ENCODE measurements at places on chromosomes 3 and 15. TPM values are rescaled to one million over a fixed set of nuclear protein-coding genes. Genes with fewer than 3 reads are reported as not detected.

The GRK7 gene
- not detected for total RNA-seq

The C3orf33 gene
- total RNA-seq: 4.9 TPM

The DNAH12 gene
- total RNA-seq: 0.05 TPM

The TNFSF10 gene
- 126 TPM for total RNA-seq

The TMEM87A gene
- 88.6 TPM for total RNA-seq

The MASP1 gene
- total RNA-seq: 22.1 TPM

The KNG1 gene
- total RNA-seq: 0.91 TPM

DNA sequence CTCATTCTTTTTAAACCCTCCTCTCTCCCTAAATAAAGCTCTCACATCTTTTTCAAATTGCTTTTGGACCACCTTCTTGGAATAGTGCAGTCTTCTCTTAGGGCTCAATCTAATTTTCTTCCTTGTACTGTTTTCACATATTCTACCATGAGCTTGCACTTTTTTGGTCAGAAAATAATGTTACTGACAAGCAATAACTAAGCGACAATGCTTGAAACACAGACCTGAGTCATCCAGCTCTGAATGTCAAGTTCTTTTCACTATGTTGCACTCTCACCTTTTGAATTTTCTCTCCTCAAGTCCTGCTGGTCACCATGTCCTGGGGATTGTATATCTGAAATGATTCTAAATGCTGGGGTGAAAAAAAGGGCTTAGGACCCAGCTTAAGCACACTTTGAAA lies 8.9 kb downstream of the TNFAIP8L3 start:
- H3K27ac ChIP-seq: no peak overlapping the region
- no peaks in the 10 kb centered on the region for H3K27me3 ChIP-seq
- H3K4me1 ChIP-seq: no peaks in the 10 kb centered on the region
- no peak for DNase-seq

GRCh38 chr3:16334909-16335308 lies 69.9 kb downstream of the OXNAD1 start:
- H3K36me3 ChIP-seq: peaks cover 2% of the 10 kb centered on the region
- no peak overlapping the region for H3K4me3 ChIP-seq
- no peak overlapping the region for H3K27ac ChIP-seq
- H3K4me1 ChIP-seq: no peaks in the 10 kb centered on the region
- no peak for DNase-seq
- no peaks in the 10 kb centered on the region for H3K27me3 ChIP-seq

- DNase-seq: no peak
- no peaks in the 10 kb centered on the region for H3K4me1 ChIP-seq
- no peaks in the 10 kb centered on the region for H3K27me3 ChIP-seq
These were observed 141.3 kb upstream of the DPPA4 start for GRCh38 chr3:109478614-109479013.

DNA sequence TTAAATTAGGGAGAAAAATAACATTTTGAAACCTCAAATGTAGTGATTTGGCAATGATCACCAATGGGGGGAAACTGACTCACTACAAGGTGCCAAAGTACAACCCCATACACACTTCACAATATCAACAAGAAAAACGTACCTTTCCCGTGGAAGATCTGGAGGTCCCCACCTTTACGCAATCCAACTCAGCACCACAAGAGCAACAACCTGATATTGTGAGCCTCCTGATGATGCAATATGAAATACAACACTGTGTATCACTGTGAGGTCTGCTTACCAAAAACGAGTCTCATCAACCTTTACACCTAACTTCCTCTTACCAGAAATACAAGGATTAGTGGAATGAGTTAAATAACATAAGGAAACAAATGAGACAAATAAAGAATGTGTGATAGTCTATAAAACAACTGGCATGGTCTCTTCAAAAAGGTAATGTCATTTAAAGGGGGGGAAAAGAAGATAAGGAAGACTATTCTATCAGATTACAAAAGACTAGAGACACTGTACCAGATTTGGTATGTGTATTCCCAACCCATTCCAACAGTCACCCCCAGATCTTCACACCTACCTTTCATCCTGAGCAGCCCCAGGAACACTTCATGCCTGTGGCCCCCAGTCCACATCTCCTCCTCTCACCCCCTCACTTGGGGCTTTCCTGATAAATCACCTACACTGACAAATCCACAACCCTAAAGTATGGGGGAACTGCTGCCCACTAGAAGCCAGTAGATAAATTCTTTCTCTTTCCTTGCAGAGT lies 27.7 kb downstream of the DLG1 start:
- no peak overlapping the region for H3K27ac ChIP-seq
- H3K4me1 ChIP-seq: no peaks in the 10 kb centered on the region
- H3K36me3 ChIP-seq: no peaks in the 10 kb centered on the region
- H3K27me3 ChIP-seq: no peaks in the 10 kb centered on the region
- no peak overlapping the region for H3K4me3 ChIP-seq

DNA sequence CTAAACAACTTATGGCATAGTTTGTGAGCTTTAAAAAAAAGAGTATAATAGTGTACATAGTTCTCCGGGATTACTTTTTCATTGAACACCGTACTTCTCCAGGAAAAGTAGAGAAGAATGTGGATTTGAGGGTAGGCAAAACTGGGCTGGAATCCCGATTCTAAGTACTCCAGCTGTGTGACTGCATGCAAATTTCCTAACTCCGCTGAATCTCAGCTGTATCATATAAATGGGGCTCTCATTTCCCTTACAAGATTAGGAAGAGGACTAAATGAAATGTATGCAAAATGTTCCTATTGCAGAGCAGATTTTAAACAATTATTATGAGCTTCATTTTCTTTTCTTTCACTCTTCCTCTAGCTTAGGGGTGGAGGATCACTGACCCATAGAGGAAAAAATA lies 70.3 kb upstream of the HERC1 start:
- no peak overlapping the region for H3K27ac ChIP-seq
- no peak for DNase-seq
- H3K36me3 ChIP-seq: no peaks in the 10 kb centered on the region
- H3K27me3 ChIP-seq: no peaks in the 10 kb centered on the region
- H3K4me3 ChIP-seq: no peak overlapping the region

GRCh38 chr3:1235526-1236120 lies 142.8 kb downstream of the CNTN6 start:
- no peak overlapping the region for H3K4me3 ChIP-seq
- H3K4me1 ChIP-seq: no peaks in the 10 kb centered on the region
- no peak overlapping the region for H3K27ac ChIP-seq
- no peak for DNase-seq
- no peaks in the 10 kb centered on the region for H3K36me3 ChIP-seq

DNA sequence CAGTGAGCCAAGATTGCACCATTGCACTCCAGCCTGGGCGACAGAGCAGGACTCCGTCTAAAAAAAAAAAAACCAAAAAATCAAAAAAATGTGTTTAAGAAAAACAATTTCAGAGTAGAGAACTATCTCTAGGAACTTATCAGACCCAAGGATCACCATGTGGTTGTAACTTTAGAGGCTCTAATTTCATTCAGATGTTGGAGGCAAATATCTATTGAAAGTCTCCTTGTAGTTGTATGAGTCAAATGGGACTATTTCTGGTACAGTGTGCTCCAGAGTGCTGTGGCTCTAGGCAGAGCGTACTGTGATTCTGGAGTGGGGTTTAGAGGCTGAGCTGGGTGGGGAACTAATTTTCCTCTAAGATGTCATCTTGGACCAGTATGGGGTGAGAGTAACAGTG lies 398.7 kb downstream of the SHQ1 start:
- H3K27ac ChIP-seq: no peak overlapping the region
- H3K36me3 ChIP-seq: no peaks in the 10 kb centered on the region
- no peak overlapping the region for H3K4me3 ChIP-seq

GRCh38 chr3:18099611-18100010 lies 325.5 kb downstream of the SATB1 start:
- H3K27ac ChIP-seq: no peak overlapping the region
- no peaks in the 10 kb centered on the region for H3K36me3 ChIP-seq
- no peaks in the 10 kb centered on the region for H3K27me3 ChIP-seq
- DNase-seq: no peak
- no peaks in the 10 kb centered on the region for H3K4me1 ChIP-seq

GRCh38 chr15:73455876-73456275 lies 12.9 kb downstream of the REC114 start:
- no peak overlapping the region for H3K4me3 ChIP-seq
- no peaks in the 10 kb centered on the region for H3K27me3 ChIP-seq
- DNase-seq: no peak
- H3K4me1 ChIP-seq: no peaks in the 10 kb centered on the region
- H3K27ac ChIP-seq: no peak overlapping the region

GRCh38 chr3:193665370-193665989 lies 72.5 kb downstream of the OPA1 start:
- no peak overlapping the region for H3K27ac ChIP-seq
- no peaks in the 10 kb centered on the region for H3K27me3 ChIP-seq
- DNase-seq: no peak
- H3K4me3 ChIP-seq: no peak overlapping the region

GRCh38 chr3:143100451-143100850 lies 19.1 kb upstream of the CHST2 start:
- no peak overlapping the region for H3K27ac ChIP-seq
- H3K4me1 ChIP-seq: no peaks in the 10 kb centered on the region
- no peak for DNase-seq
- no peaks in the 10 kb centered on the region for H3K27me3 ChIP-seq

GRCh38 chr15:66880380-66881155 lies 178.5 kb downstream of the SMAD6 start:
- no peaks in the 10 kb centered on the region for H3K27me3 ChIP-seq
- no peaks in the 10 kb centered on the region for H3K4me1 ChIP-seq
- no peak overlapping the region for H3K4me3 ChIP-seq

DNA sequence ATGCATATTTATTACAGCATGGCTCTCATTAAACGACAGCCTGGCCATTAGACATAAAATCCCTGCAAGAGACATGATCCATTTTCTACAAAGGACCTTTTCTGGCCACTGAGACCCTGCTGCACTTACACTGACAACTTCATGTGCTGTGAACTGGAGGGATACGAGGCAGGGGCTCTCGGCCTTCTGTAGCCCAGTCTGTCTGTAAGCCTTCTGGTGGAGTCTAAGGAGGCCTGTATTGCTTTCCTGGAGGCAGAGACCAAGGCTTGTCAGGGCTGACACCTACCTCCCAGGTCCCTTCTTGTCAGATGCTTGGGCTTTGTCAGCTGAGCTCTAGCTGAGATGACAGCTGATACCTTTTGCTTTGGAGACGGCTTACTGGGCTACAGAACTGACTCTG lies 776.9 kb upstream of the ARPP21 start:
- H3K36me3 ChIP-seq: no peaks in the 10 kb centered on the region
- no peaks in the 10 kb centered on the region for H3K27me3 ChIP-seq
- H3K4me3 ChIP-seq: no peak overlapping the region

GRCh38 chr3:189237526-189237925 lies 65.8 kb downstream of the TPRG1 start:
- H3K36me3 ChIP-seq: no peaks in the 10 kb centered on the region
- no peaks in the 10 kb centered on the region for H3K4me1 ChIP-seq
- no peak overlapping the region for H3K27ac ChIP-seq
- H3K27me3 ChIP-seq: no peaks in the 10 kb centered on the region

GRCh38 chr15:36498401-36498800 lies 81.0 kb upstream of the CDIN1 start:
- no peaks in the 10 kb centered on the region for H3K4me1 ChIP-seq
- no peak overlapping the region for H3K4me3 ChIP-seq
- DNase-seq: no peak
- no peaks in the 10 kb centered on the region for H3K27me3 ChIP-seq
- H3K36me3 ChIP-seq: no peaks in the 10 kb centered on the region

- no peak for DNase-seq
- no peaks in the 10 kb centered on the region for H3K27me3 ChIP-seq
- no peak overlapping the region for H3K27ac ChIP-seq
- H3K36me3 ChIP-seq: no peaks in the 10 kb centered on the region
- H3K4me1 ChIP-seq: no peaks in the 10 kb centered on the region
These were observed 465.8 kb upstream of the ROBO1 start for GRCh38 chr3:80233576-80233975.

DNA sequence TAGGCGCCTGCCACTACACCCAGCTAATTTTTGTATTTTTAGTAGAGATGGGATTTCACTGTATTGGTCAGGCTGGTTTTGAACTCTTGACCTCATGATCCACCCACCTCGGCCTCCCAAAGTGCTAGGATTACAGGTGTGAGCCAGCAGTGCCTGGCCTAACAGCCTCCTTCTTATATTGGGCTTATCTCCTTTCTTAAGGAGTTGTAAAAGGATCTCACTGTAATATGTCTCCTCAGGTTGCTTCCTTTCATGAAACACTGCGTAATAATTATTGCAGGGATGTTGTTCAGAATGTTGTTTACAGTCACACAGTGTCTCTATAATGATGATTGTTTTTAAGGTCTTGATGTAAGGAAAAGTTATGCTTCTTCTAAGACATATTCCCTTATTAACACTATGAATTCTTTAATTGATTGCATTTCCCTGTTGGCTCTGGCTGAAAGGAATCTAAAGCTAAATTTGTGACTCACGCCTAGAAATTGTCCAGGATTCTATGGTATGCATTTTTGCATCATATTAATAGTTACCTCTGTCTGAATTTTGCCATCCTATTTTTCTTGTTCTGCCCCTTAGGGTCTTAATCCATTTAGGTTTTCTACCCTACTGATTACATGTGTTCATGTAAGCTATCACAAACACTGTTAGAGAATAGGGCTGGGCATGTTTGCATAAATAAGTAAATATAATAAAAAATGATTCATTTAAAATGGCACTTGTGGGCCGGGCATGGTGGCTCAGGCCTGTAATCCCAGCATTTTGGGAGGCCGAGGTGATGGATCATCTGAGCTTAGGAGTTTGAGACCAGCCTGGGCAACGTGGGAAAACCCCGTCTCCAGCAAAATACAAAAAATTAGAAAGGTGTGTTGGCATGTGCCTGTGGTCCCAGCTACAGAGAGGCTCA lies 24.5 kb upstream of the RNF111 start:
- no peaks in the 10 kb centered on the region for H3K4me1 ChIP-seq
- H3K36me3 ChIP-seq: no peaks in the 10 kb centered on the region
- no peaks in the 10 kb centered on the region for H3K27me3 ChIP-seq
- no peak for DNase-seq

GRCh38 chr3:16255326-16255725 lies 9.4 kb downstream of the DPH3 start:
- no peak for DNase-seq
- H3K27ac ChIP-seq: no peak overlapping the region
- no peaks in the 10 kb centered on the region for H3K4me1 ChIP-seq
- H3K27me3 ChIP-seq: no peaks in the 10 kb centered on the region
- H3K36me3 ChIP-seq: no peaks in the 10 kb centered on the region
- no peak overlapping the region for H3K4me3 ChIP-seq

GRCh38 chr3:139534455-139534812 lies 5.1 kb downstream of the RBP1 start:
- H3K36me3 ChIP-seq: no peaks in the 10 kb centered on the region
- no peaks in the 10 kb centered on the region for H3K27me3 ChIP-seq
- H3K4me1 ChIP-seq: no peaks in the 10 kb centered on the region
- H3K27ac ChIP-seq: peak overlapping the region; percentile 20
- peak; percentile 50 for DNase-seq

GRCh38 chr3:23094890-23095462 lies 108.2 kb upstream of the UBE2E2 start:
- H3K27ac ChIP-seq: no peak overlapping the region
- no peak overlapping the region for H3K4me3 ChIP-seq
- DNase-seq: no peak
- no peaks in the 10 kb centered on the region for H3K27me3 ChIP-seq

- H3K27me3 ChIP-seq: no peaks in the 10 kb centered on the region
- no peaks in the 10 kb centered on the region for H3K36me3 ChIP-seq
- DNase-seq: no peak
- H3K4me1 ChIP-seq: no peaks in the 10 kb centered on the region
- H3K4me3 ChIP-seq: no peak overlapping the region
These were observed 905.6 kb downstream of the NAALADL2 start for GRCh38 chr3:175764722-175765121.

- H3K4me3 ChIP-seq: no peak overlapping the region
- DNase-seq: no peak
- H3K36me3 ChIP-seq: no peaks in the 10 kb centered on the region
- no peaks in the 10 kb centered on the region for H3K27me3 ChIP-seq
- H3K27ac ChIP-seq: no peak overlapping the region
These were observed 60.2 kb downstream of the CNTN4 start for GRCh38 chr3:2158828-2159227.

GRCh38 chr3:14801668-14802380 lies 16.9 kb upstream of the FGD5 start:
- no peaks in the 10 kb centered on the region for H3K36me3 ChIP-seq
- H3K27ac ChIP-seq: no peak overlapping the region
- DNase-seq: no peak
- no peak overlapping the region for H3K4me3 ChIP-seq
